Right lobe of liver (tissue), 6 donors: ENCODE measurements at places on chromosomes 6 and 20. TPM values are rescaled to one million over a fixed set of nuclear protein-coding genes. Genes with fewer than 3 reads are reported as not detected.
A peak's percentile ranks its signal among the peaks of the same experiment; 100 is the strongest.

DNA sequence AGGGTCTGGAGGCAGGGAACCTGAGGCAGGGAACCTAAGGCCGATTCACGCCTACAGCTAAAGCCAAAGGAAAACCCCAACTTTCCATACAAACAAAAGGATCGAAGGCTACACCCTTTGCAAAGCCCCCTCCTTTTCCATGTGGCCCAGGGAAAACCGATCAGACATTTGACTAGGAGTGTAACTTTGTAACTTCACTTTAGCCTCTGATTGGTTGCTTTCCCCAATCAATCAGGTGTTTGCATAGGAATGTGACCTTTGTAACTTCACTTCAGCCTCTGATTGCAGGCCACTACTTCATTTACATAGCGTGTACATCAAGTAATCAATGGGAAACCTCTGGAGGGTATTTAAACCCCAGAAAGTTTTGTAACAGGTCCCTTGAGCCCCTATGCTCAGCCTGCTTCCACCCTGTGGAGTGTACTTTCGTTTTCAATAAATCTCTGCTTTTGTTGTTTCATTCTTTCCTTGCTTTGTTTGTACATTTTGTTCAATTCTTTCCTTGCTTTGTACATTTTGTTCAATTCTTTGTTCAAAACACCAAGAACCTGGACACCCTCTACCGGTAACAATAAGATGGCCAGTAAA is 43.3 kb downstream of the CHD6 start:
- DNase-seq: no peak
- peaks cover 33% of the 10 kb centered on the region for H3K4me1 ChIP-seq
- no peak overlapping the region for H3K4me3 ChIP-seq
- no peaks in the 10 kb centered on the region for H3K36me3 ChIP-seq
- H3K27ac ChIP-seq: peak overlapping the region; percentile 1

DNA sequence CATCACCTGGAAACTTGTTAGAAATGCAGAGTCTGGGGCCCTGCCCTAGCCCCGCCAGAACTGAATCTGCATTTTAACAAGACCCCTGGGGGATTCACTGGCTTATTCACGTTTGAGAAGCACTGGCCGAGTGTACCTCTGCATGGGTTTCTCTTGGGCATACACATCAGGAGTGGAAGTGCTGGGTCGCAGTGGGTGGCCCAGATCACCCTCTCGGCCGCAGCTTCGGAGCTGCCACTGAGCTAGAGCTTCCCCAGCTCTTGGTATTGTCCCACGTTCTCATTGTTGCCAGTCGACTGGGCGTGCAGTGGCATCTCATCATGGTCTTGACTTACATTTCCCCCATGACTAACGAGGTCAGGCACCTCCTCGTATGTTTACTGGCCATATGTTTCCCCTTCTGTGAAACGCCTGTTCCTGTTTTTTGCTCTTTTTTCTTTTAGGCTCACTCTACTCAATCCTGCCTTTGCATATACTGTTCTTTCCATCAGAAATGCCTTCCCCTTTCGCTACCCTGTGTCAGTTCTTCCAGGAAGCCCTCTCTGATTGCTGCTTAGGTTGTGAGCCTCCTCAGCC is 3.0 kb upstream of the DLGAP4 start:
- no peaks in the 10 kb centered on the region for H3K36me3 ChIP-seq
- no peak overlapping the region for H3K4me3 ChIP-seq
- peaks cover 5% of the 10 kb centered on the region for H3K4me1 ChIP-seq
- no peak for DNase-seq
- H3K27ac ChIP-seq: no peak overlapping the region

The MATN4 gene
- not detected for total RNA-seq

The AKAP7 gene
- 11.1 TPM for total RNA-seq
